ENCODE measurements at places on chromosomes 3 and 15.

- DNase-seq = peak; percentile 73
These were observed 125.8 kb downstream of the PGPEP1L start for GRCh38 chr15:98881526-98882520.

- DNase-seq = no peak
These were observed 63.7 kb downstream of the DUT start for GRCh38 chr15:48394970-48395369.

GRCh38 chr3:45932112-45932511 is 11.2 kb upstream of the CXCR6 start:
- no peak for DNase-seq

GRCh38 chr3:49298511-49298910 is 21.5 kb upstream of the C3orf62 start:
- DNase-seq = no peak

DNA sequence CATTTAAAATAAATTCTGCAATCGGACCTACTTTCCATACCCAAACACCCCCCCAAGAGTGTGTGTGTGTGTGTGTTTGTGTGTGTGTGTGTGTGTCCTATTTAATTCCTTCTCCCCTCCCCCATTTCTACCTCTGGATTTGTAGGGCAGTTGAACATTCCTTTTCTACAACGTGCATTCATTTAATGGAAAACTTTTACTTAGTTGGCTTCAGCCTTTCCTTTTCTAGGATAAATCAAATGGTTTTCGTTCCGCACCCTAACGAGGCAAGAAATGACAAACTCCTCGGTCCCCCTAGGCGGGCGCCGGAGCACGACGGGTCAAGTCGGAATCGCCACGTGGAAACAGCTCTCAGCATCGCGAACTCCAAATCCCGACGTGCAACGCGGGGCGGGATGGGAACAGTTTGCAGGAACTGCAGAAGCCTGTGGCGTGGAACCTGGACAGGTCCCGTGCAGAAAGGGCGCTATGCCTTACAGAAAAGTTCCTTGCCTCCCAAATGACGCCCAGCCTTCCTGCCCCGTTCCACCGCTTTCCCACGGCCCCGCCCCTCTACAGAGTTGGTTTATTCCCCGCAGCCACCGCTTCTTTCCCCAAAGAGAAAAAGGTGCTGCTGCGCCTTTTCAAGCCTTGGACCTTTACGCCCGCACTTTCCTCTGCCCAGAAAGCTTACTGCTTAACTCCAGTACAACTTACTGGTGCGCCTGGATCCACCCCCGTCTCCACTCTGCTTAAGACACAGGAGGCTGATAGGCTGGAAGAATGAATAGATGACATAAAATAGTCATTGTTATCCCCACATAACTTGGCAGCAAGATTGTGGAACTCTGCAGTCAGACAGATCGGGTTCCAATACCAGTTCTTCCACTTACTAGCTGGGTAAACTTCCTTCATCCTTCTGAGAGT is 1.1 kb upstream of the EIF2B5 start:
- DNase-seq = peak; percentile 55

DNA sequence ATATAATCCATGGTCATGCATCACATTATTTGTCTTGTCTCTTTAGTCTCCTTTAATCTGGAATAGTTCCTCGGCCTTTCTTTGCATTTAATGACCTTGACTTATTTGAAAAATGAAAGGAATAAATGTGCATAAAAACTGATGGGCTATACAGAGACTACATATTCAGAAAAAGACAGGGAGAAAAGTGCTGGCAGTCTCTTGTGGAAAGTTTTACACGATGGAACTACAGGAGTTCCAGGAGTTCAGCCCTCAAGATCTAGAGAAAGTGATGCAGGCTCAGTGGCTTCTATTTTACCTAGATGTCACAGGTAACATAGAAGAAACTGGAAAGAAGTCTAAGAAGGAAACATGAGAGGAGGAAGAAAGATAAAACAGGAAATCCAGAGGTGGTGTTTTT is 7.6 kb upstream of the ABTB1 start:
- no peak for DNase-seq

- DNase-seq = no peak
These were observed 11.2 kb downstream of the CLN6 start for GRCh38 chr15:68218331-68218730.

- no peak for DNase-seq
These were observed 29.5 kb downstream of the CORO2B start for GRCh38 chr15:68608206-68608843.

- DNase-seq = no peak
These were observed 204.3 kb downstream of the BBX start for GRCh38 chr3:107727102-107727501.

DNA sequence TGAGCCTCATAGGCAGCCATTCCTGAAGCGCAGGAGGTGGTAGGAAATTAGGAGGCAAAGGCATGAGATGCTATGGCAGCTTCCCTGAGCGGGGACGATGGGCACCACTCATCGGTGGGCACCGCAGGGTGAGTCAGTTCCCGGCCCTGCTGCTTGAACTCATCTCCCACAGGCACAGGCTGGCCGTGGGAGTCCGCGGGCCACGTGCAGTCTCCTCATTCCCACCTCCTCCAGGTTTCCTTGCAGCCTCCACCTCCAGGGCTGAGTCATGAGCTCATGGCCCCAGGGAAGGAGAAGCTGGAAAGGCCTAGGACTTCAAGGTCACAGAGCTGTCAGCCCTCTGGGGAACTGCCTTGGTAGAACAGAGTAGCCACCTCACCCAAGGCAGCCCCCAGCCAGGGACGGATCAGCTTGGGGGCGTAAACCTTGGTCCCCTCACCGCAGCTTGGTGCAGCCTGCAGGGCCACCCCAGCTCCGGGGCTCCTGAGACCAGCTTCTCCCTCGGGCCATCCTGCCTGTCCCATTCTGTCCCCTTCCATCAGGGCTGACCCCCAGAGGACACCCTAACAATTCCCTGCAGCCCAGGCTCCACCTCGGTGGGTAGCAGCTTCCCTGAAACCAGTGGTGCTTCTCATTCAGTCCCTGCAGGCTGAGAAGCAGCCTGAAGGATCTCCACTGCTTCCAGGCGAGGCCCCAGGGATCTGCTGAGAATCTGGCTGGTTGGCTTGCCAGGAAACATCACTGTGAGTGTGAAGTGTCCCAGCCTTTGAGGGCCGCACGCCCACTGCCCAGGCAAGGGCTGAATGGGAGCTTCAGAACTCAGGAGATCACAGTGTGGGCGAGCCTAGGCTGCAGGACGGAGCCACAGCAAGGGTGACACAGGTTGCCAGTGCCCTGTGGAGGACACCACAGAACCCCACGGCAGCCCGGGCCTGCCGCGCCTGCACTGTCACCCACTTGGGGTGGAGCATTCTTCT is 150.7 kb upstream of the MEF2A start:
- DNase-seq = no peak

DNA sequence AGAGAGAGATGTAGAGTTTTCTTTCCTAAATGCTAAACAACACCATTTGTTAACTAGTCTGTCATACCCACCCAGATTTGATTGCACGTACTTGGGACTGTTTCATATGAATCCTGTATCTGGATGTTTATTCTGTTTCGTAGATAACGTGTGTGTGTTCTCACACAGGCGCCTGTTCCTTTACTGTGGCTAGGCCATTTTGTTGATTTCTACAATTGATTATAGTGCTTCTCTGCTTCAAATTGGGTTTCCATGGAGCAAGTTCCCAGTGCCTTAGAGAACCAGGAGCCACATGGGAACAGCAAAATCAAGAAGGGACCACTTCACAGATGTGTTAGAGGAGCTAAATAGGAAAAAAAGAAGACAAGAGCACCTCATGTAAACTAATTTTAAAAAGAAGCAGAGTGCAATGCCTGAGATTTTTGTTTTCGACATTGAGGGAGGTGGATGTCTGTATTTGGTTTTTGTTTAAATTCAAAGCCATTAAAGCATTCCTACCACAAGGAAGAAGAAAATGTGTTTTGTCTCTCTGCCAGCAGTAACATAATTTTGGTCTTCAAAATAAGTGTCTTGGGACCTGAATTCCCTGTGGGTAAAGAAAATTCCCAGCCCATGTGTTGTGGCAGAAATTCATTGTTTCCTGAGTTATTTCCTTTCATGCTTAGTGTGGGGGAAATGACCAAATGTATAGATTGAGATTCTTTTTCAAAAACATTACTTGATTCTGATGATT is 424.0 kb upstream of the C2CD4B start:
- peak; percentile 2 for DNase-seq

- no peak for DNase-seq
These were observed 114.7 kb upstream of the LRTM1 start for GRCh38 chr3:55042591-55042990.

- DNase-seq = no peak
These were observed 144.0 kb downstream of the GREM1 start for GRCh38 chr15:32861761-32862160.

DNA sequence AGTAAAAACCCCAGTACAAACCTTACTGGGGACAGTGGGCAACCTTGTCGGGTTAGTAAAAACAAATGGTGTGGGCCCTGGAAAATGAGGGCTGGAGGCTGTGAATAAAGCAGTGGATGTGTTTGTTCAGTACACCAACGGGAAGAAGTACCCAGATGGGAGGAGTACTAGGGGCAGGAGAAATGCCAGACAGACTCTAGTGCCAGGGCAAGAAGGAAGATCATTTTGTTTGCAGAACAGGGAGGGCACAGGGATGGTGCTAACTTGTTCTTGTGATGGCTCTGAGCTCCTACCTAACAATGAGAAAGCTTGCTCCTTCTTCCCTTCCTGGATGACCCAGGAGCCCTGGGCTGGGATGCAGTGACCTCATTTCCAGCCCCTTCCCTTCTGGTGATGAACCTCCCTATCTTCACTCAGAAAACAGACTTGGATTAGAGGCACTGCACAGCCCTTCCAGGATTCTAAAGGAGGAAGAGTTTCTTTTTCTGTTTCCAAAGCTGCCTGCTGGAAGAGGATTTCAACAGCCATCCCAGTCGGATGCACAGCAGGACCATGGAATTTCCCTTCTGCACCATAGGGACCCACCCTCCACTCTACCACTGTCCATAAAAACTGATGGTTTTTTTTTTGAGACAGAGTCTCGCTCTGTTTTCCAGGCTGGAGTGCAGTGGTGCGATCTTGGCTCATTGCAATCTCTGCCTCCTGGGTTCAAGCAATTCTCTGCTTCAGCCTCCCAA is 6.1 kb downstream of the RASSF1 start:
- DNase-seq = no peak

- DNase-seq = no peak
These were observed 113.3 kb upstream of the MBNL1 start for GRCh38 chr3:152155246-152156020.

DNA sequence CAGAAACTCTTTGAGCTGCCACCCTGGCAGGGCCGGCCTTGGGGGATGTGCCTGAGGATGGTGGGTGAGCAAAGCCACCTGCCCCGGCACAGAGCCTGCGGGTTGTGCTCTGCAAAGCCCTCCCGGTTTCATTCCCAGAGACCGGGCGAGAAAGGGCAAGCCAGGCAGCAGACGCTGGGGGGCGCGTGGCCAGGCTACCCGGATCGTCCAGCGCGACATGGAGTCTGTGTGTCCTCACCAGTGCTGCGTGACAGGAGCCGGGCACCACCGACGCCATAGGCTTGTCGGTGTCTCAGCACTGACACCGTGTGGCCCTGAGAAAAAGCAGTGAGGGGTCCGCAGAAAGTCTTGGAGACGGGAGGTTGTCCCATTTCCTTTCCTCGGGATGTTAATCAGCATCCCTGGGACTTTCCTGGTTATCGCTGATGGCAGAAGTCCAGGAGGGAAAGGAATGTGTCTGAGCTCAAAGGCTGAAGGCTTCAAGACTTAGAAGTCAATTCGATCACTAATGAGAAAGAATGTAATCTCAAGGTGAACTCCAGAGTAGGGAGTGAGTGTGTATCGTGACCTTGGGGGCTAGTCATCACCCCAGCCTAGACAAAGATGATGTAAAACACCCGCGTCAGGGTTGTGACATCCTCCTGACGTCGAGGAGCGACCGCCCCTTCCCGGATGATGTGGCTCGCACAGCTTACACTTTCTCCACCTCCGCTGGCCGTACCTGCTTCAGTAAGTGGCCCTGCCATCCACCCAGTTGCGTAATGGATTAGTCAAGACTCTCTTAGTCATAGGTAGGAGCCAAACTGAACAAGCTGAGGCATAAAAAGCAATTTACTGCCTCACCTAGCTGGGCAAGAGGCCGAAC is 36.3 kb upstream of the PLA2G4E start:
- peak; percentile 78 for DNase-seq

DNA sequence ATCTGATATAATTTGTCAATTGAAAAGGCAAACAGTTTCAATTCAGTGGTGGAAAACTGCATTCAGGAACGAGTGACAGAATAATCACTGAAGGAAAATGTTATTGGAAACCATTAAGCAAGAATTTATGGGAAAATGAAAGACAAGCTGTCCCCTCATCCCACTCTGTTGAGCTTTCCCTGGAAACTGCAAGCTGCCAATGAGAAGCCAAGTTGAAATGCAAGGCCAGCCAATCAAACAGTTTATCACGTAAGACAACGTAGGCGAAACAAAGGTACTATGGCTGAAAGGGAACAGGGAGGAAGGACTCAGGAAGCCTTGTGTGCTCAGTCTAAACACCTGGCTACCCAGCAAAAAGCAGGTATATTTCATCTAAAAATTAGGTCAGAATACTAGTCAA is 187.9 kb upstream of the ATP10A start:
- DNase-seq = no peak

DNA sequence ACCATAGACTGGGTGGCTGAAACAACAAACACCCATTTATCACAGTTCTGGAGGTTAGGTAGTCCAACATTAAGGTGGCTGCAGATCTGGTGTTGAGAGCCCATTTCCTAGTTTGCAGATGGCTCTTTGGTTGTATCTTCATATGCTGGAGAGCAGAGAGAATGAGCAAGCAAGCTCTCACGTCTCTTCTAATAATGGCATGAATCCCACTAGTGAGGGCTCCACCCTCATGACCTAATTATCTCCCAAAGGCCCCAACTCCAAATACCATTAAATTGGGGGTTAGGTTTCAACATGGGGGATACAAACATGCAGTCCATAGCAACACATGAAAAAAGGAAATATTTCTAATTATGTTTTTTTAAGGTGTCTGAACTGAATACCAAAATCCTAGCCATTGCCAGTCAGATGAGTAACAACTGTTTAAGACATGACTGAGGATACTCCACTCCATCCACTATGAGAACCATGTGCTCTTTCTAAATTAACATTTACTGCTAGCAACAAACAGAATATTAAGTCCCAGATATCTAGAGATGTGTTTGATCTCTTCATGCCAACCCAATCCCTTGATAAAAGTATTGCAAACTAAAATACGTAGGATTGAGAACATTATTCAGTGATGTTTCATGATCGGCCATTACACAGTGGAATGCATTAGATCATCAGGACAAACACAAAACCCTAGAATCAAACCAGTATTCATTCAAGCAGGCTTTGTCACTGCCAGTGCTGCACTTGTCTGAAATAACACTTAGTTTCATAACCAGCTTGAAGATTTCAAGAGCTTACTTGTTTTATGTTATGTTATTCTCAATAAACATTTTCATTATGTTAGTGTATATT is 340.3 kb downstream of the SLC9A9 start:
- DNase-seq = no peak

GRCh38 chr3:136862617-136863322 is 762 bp downstream of the NCK1 start:
- peak; percentile 73 for DNase-seq

DNA sequence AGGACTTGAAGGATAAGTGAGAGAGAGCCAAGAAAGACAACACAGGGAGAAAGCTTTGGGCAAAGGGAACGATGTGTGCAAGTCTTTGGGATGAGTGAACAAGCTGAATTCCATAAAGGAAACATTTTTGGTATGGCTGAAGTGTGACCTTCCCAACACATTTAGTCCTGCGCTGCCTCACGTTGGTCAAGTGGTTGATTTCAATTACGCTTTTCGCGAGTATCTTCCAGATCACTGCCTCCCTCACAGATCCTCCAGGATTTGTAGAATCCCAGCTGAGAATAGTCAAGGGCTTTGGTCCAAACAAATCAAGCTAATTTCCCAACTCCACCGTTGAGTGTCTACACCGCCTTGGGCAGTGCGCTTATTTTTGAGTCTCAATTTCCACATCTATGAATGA is 338.4 kb upstream of the ADAMTS9 start:
- DNase-seq = no peak
